CD4-positive, alpha-beta T cell treated with Interferon alpha-2 for 1 hour (primary cell): ENCODE measurements at places on chromosomes 5 and 9.

DNA sequence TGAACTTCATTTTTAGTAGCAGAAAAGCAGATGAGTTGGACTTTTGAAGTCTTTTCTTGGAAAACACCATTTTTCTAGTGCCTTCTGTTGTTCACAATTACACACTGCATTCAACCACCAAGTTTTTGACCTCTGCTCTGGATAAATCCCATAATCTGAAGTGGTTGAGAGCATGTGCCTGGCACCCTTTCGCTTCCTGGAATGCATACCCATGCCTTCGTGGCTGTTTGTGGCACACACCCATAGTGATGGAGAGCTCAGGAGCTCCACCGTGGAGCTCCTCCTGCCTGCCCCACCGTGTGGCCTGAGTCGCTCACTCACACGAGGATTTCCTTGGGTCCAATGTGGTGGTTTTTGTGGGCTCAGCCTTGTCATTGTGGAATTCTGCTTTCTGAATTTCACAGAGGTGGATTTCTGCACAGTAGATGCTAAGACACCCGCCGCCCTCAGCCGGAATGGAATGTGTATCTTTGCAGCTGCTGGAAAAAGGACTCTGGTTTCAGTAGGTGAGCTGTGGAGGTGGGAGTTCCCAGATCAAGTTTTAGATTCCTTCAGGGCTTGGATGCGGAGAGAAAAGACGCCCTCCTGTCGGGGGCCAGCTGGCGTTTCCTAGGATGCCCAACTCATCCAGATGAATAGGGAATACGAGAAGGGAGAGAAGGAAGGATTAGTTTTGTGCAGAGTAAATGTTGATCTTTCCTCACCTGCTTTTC lies 500.4 kb downstream of the IRX1 start:
- no peak for DNase-seq

GRCh38 chr5:143691287-143691944 lies 120.5 kb upstream of the HMHB1 start:
- DNase-seq, result no peak

DNA sequence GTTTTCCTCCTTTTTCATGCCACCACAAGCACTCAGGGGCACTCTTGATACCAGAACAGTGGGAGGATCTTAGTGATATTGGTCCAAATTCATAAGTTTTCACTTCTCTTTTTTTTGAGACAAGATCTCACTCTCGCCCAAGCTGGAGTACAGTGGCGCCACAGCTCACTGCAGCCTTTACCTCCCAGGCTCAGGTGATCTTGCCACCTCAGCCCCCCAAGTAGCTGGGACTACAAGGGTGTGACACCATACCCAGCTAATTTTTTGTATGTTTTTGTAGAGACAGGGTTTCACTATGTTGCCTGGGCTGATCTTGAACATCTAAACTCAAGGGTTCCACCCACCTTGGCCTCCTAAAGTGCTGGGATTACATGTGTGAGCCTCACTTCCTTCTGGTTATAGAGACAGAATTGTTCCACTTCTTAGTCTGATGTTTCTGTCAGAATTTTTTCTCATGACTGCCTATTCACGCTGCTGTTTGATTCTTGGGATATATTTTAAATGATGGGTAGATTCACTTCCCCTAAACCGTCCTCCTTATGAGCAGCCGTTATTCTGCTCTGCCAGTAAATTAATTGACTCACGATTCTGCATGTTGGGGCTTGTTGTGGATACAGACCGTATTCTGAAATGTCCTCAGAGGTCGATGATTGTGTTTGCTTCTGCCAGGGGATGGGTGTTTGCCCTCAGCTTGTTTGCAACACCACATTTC lies 30.8 kb downstream of the MTAP start:
- DNase-seq, result peak; percentile 50

GRCh38 chr5:31770998-31771397 lies 132.1 kb downstream of the PDZD2 start:
- no peak for DNase-seq

- peak; percentile 8 for DNase-seq
Measured at GRCh38 chr5:55633574-55634208, 78.4 kb downstream of the SLC38A9 start.

GRCh38 chr5:154944716-154945115 lies 3.8 kb downstream of the MRPL22 start:
- no peak for DNase-seq
